ENCODE measurements at places on chromosomes 12 and 14. TPM values are rescaled to one million over a fixed set of nuclear protein-coding genes. Genes with fewer than 3 reads are reported as not detected.

SLC38A2 gene
- 1,386 TPM for total RNA-seq

ADAM20 gene
- total RNA-seq = 1.0 TPM

TAS2R31 gene
- 0.55 TPM for total RNA-seq

CCDC197 gene
- total RNA-seq = not detected

SIX6 gene
- total RNA-seq = not detected

TSPAN8 gene
- total RNA-seq = 8.3 TPM

GRCh38 chr14:85728476-85729065 lies 198.6 kb downstream of the FLRT2 start:
- DNase-seq = no peak

DNA sequence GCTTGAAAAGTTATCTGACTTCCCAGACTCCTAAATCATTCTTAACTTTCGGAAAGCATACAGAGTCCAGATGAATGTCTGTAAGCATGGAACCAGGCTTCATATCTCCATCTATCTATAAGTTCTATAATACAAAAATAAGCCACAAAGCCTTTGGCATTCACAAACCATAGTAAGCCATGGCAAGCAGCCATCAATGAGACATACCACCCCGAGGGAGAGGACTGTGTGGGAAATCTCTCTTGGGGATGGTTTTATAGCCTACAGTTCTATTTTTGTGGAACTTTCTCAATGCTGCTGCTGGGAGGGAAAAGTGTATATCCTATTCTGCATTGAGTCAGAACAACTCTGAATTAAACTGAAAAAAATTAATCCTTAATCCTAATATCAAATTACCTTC lies 20.4 kb downstream of the EGLN3 start:
- no peak for DNase-seq

DNA sequence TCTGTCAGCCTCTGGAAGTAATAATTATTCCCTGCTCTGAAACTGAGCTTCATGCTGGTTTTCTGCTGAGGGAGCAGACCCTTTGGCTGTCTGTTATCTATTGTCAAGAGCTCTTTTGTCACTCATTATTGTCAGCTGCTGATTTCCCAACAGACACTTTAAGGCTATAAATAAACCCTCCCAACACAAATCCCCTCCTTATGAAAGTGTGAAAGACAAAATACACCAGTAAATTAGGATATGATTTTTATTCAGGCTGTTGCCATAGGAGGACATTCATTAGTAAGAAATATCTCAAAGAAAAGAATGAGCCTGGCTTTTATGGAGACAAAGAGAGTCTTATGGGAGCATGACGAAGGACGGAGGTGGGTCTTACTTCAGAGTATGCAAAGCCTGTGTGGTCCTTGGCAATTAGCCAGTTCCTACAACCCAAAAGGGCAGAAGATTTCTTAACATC lies 180.8 kb downstream of the CRADD start:
- DNase-seq = no peak

- no peak for DNase-seq
These were observed 961.2 kb downstream of the TMEM121 start for GRCh38 chr14:106487600-106487999.

GRCh38 chr12:112950701-112951100 lies 12.4 kb downstream of the OAS3 start:
- no peak for DNase-seq

DNA sequence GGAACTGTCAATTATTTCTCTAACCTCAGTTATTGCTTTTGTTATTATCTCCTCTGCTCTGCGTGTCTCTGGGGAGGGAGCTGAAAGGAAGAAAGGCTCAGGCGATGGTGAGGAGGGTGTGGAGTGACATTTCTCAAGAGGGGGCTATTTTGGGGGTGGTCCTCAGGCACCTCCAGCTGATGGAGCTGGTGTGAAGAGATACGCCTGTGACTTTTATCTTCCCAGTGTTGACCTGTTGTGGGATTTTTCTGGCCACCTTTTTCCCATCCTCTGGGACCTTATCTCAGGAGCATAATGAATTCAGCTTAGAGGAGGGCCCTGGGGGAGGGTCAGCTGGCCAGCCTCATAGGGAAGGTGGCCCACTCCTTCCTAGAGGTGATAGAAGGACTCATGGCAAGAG lies 26.4 kb downstream of the KCNA5 start:
- no peak for DNase-seq

GRCh38 chr12:132560364-132560613 lies 50.1 kb downstream of the LRCOL1 start:
- no peak for DNase-seq

- no peak for DNase-seq
These were observed 186.7 kb upstream of the NEDD1 start for GRCh38 chr12:96720363-96720705.

GRCh38 chr14:24885410-24885913 lies 164.5 kb downstream of the STXBP6 start:
- DNase-seq = no peak

- no peak for DNase-seq
These were observed 89.8 kb downstream of the BTG1 start for GRCh38 chr12:92055877-92056276.

DNA sequence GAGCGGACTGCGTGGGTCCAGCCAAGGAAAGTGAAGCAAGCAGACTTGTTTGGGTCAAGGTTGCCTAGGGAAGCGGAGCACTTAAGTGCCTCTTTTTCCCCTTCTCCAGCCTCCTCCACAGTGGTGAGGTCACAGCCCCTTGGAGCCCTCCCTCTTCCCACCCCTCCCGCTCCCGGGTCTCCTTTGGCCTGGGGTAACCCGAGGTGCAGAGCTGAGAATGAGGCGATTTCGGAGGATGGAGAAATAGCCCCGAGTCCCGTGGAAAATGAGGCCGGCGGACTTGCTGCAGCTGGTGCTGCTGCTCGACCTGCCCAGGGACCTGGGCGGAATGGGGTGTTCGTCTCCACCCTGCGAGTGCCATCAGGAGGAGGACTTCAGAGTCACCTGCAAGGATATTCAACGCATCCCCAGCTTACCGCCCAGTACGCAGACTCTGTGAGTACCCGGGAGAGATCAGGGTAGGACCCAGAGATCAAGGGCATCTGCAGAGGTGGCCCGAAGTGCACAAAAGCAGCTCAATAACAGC lies at the start of gene TSHR:
Gene TSHR (plus strand): TSS at position 206 of the 526 bp plus-strand sequence. CDS start 60 bp downstream, at position 266.
- DNase-seq = peak; percentile 78

- DNase-seq = no peak
These were observed 267.3 kb upstream of the PDE3A start for GRCh38 chr12:20101046-20101445.
